ENCODE measurements at places on chromosomes 12 and 14.

- no peak for DNase-seq
Measured at GRCh38 chr12:3341594-3341993, 149.4 kb upstream of the PRMT8 start.

- DNase-seq = no peak
Measured at GRCh38 chr14:56949828-56950227, 139.5 kb upstream of the OTX2 start.

DNA sequence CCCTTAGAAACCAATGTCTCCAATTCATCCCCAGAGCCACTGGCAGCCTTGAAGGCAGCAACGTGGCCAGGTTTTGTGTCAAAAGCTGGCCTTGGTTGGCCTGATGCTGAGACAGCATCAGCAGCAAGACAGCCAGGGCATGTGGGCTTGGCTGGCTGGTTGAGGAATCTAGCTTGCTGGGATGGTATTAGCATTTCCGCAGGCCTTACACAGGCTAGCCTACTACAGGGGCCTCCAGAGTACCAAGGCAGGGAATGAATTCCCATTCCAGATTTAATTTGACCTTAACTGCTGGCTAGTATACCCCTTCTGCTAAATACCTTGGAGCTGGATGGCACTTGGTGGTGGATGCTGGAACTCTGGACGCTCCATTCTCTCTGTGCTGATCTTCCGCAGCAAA lies 15.8 kb downstream of the NGDN start:
- DNase-seq = no peak

GRCh38 chr12:3304436-3305165 lies 186.4 kb upstream of the PRMT8 start:
- DNase-seq = peak; percentile 27

- DNase-seq = no peak
Measured at GRCh38 chr12:102966200-102966863, 8.9 kb downstream of the ASCL1 start.

- no peak for DNase-seq
Measured at GRCh38 chr14:87255058-87255457, 737.9 kb downstream of the GALC start.

DNA sequence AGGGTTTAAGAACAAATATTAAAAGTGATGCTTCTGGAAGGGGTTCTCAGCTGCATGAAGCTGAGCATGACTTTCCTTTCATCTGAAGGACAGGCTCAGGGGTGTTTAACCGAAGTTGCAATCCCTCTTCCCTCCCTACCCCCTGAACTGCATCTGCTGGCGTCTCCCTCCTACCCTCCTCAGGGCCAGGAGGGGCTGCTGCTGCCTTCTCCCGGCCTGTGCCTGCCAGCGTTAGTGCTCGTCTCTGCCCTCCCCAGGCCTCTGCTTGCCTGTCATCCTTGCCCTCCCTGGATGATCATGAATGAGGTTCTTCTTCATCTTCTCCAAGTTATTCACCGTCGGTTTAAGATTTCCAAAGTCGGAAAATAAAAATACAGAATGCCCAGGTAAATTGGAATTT lies 12.2 kb downstream of the SMOC1 start:
- DNase-seq = no peak

DNA sequence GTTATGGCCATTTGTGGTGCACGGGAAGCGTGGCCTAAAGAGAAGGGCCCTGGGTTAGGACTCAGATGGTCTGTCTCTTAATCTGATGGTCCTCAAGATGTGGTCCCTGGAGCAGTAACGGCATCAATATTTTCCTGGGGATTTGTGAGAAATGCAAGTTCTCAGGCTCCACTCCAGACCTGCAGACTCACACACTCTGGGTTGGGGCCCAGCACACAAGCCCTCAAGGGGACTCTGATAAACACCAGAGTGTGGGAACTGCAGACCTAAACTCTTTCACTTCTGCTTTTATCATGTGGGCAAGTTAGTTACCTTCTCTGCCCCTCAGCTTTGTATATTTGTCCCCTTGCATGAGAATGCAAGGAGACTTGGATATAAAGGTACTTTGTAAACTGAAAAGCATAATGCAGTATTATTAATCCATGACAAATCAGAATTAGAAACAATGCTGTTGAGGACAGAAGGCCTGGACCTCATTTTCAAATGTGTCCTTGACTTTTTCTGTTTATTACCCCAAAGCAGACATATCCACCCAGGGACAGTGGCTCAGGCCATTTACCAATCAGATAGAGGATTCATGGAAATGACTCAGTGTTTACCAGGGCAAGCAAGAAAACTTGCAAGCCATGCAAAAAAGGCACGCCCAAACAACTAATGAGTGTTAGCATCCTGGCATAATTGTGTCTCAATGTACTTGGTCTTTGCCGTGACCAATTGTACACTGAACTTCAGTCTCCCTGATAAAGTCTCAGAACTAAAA lies 157.0 kb downstream of the ASCL1 start:
- no peak for DNase-seq

- no peak for DNase-seq
Measured at GRCh38 chr14:65260786-65261185, 151.7 kb upstream of the FUT8 start.

DNA sequence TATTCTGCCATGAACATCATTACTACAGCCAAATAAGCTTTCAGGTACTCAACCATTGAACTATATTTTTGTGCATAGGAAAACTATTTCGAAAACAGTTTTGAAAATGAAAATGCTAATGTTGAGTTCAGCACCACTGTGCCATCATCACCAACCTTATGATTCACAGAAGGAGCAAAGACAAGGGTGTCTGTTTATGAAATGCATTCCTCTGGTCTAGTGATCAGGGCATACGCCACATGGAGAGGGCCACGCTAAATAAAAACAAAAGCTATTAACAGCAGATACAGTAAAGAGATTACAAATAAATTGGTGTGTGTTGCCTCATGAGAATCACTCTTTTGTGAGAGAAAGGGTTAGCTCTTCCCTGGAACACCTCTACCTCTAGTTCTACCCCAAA lies 43.2 kb upstream of the BMAL2 start:
- DNase-seq = no peak

DNA sequence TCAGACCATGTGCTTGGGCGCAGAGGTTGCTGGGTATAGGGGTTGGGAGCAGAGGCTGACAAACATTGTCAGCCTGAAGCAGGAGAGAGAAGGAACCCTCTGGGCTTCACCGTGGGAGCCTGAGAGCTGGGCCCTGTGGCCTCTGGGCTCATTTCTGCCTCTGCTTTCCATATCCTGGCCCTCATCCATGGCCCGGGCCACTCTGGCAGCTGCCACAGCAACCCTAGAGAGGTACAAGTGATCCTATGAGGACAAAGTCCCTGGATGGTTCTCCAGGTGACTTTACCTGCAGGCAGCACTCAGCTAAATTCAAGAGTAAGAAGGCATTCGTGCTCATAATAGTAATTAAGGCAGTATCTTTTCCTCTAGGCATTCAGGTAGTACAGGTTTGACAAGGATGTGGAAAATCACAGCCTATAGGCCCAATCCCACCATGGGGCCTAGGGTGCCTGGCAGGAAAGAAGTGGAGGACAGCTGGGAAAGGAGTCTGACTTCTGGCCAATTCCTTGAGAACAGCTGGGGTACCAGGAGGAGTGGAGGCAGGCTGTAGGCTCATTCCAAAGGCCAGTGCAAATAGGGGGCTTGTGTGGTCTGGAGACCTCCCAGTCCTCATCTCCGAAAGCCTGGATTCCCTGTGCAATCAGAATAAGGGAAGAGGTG lies 3.6 kb upstream of the TTC7B start:
- no peak for DNase-seq

DNA sequence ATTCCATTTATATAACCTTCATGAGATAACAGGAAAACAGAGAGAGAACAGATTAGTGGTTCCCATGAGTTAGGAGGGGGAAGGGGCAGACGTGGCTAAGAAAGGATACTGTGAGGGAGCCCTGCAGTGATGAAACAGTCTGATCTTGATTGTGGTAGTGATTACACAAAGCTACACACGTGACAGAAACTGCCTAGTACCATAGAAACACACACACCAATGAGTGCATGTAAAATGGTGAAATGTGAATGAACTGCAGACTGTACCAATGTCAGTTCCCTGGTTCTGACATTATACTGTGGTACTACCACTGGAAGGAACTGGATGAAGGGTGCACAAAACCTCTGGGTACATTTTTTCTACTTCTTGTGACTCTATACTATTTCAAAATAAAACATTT lies 36.9 kb downstream of the NRDE2 start:
- no peak for DNase-seq

GRCh38 chr14:97581016-97581415 lies 783.8 kb downstream of the VRK1 start:
- no peak for DNase-seq

DNA sequence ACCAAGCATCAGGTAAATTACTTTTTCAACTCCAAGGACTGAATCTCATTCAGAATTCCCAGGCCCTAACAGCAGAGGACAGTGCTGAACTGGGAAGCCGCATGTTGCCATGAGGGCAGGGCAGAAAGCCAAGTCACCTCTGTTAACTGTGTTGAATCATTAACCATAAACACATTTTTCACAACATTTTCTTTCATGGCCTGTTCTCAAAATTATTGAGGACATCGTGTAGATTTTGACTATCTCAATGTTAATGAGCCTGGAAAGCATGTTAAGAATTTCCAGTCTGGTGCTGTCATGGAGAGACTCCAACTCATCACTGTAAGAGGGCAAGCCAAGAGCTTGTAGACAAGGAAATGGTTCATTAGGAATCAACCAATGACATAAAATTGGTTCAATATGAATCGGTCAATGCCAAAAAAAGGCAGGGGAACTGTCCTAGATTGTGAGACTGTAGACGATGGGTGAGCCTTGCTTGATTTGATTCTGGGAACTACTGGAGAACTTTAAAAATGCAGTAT lies 33.7 kb downstream of the CPM start:
- DNase-seq = no peak

DNA sequence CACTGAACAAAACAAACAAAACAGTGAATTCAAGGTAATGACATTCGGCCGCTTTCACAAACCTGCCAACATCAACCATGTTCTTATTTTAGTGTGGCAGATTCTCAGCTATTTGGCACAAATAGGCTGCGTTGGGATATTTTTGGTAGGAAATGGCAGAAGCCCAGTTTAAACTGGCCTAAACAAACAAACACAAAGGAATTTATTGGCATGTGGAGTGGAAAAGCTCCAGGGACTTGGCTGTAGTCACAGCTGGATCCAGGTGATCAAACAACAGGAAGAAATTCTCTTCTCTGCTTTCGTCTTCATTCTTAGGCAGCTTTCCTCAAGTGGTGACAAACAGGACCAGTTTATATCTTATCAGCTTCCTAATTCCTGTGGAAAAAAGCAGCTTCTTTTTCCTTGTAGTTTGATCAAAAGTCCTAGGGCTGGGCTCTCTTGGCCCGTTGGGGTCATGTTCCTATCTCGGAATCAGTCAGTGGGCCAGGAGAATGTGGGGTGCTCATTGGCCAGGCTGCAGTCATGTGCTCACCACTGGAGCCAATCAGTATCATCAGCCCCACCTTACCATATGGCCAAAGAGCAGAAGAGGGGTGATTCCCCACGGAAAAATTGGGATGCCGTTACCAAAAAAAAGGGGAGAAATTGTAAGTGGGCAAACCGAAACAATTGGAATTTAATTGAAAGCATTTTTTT lies 22.6 kb downstream of the C12orf75 start:
- DNase-seq = no peak

GRCh38 chr12:25698772-25699171 lies 145.7 kb upstream of the LMNTD1 start:
- DNase-seq = no peak

GRCh38 chr12:60100160-60100559 lies 504.3 kb downstream of the SLC16A7 start:
- DNase-seq = no peak

DNA sequence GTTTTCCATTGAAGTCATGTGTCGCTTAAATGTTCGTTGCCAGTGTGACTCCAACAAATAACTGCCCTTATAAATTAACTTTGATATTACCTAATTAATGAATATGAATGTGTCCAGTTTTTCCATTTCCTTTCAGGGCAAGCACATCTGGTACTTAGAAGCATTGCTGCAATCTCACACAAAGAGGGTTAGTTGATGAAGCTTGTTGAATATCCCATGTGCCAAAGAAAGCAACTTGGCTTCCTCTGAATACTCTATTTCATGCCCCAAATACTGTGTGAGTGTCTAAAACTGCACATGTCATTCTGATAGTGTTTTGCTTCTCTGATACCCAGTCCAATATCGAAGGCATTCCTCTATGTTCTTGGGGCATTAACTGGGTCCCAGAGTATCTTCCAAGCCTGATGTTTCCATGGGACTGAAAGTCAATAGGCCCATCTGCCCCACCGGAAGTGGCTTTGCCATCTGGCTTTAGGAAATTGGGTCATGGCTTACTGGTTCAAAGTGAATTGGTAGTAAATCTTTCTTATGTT lies 75.8 kb upstream of the CNTN1 start:
- DNase-seq = no peak

- DNase-seq = no peak
Measured at GRCh38 chr12:92574911-92575570, 127.7 kb upstream of the PLEKHG7 start.

GRCh38 chr14:22718091-22718490 lies 48.4 kb upstream of the OXA1L start:
- DNase-seq = no peak

DNA sequence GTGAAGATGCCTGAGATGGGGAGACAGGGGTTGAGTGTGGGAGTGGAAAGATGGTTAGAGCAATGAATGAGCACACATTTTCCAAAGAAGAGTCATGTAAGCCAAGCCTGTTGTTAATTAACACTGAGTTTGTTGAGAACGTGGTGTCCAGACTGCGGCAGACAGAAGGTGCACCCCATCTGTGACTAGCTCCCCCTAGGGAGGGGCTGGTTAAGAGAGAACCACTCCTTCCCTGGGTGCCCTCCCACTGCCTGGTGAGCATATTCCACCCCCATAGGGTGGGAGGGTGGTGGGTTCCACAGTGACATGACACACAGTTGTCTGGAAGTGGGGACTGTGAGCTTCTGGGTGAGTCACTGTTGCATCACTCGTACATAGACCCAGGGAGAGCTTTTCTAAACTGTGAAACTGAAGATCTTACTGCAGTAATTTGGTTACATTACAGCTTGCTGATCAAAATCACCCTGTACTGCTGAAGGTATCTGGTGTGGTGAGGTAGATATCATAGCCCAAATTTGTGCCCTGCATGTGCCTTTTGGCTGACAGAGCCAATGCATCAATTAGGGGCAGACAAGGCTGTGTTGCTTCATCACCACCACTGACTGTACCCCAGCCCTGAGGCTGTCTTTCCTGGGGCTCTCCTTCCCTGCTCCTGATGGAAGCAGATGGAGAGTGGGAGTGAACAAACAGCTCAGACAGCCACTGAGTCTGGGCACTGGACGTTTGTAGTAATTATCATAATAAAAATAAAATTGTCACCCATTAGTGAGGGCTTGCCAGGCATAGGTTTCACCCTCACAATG lies 150.9 kb downstream of the EMP1 start:
- DNase-seq = no peak

- DNase-seq = no peak
Measured at GRCh38 chr14:97791906-97792305, 994.7 kb downstream of the VRK1 start.

- DNase-seq = no peak
Measured at GRCh38 chr12:107525063-107525718, 160.4 kb upstream of the PWP1 start.

- no peak for DNase-seq
Measured at GRCh38 chr14:66746316-66747006, 238.5 kb downstream of the GPHN start.

GRCh38 chr12:107605293-107605692 lies 80.3 kb upstream of the PWP1 start:
- DNase-seq = no peak

- DNase-seq = no peak
Measured at GRCh38 chr14:25988536-25988935, 609.3 kb downstream of the NOVA1 start.

All from nucleus accumbens (tissue), 56 donors.